ENCODE measurements at places on chromosomes 2 and 18.
A peak's percentile ranks its signal among the peaks of the same experiment; 100 is the strongest.

GRCh38 chr2:157587576-157587975 is 41.1 kb downstream of the ACVR1C start:
- no peak for DNase-seq

DNA sequence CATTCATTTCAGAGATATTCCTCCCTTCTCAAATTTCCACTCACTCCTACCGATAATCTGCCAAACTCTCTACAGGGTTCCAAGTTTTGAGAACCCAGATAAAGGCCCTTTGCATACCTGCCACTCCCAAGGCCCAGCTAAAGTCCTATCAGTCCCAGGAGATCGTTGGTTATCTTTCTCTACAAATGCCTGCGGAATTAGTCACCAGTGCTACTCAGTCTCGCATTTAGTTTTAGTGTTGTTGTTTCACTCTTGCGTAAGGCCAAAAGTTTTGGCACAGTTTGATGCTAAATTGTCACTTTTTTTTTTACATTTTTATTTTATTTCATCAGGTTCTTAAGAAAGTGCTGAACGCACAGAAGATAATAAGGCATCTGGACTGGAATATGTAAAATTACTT is 29.2 kb upstream of the SETBP1 start:
- DNase-seq = peak; percentile 70

DNA sequence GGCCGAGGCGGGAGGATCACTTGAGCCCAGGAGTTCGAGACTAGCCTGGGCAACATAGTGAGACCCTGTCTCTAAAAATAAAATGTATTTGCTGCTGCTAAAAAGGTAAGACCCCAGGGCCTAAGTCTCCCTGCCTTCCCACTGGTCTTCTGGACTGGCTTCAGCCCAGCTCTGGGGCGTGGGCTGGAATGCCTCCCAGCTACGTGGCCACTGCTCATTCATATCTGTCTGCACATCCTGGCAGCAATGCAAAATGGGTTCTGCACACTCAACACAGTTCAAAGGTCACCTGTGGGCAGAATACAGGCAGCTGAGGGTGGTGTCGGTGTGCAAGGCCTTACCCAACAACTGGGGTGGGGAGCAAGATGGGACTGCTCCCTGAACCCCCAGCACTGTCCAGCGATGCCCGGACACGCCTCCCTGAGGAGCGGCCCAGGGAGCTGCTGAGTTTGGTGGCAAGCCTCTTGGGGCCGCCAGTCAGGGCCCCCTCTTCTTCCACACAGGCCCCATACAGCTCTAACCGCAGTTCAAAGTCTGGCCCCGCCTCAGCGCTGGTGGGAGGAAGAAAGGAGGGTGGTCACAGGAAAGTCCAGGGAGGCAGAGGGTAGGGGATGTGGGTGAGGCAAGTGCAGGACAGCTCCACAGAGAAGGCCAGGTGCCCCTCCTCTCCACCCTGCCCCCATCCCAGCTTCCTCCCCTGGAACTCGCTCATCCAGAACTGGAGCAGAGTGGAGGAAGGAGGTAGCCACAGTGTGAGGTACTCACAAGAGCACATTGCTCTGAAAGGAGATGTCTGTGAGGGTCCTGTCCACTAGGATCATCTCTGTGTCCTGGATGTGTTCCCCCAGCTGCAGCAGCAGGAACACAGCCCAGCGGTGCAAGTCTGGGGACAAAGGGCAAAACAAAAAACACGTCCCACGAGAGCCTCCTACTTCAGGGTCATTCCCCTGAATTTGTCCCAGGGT is 8.2 kb downstream of the WDR54 start:
- no peak for DNase-seq

DNA sequence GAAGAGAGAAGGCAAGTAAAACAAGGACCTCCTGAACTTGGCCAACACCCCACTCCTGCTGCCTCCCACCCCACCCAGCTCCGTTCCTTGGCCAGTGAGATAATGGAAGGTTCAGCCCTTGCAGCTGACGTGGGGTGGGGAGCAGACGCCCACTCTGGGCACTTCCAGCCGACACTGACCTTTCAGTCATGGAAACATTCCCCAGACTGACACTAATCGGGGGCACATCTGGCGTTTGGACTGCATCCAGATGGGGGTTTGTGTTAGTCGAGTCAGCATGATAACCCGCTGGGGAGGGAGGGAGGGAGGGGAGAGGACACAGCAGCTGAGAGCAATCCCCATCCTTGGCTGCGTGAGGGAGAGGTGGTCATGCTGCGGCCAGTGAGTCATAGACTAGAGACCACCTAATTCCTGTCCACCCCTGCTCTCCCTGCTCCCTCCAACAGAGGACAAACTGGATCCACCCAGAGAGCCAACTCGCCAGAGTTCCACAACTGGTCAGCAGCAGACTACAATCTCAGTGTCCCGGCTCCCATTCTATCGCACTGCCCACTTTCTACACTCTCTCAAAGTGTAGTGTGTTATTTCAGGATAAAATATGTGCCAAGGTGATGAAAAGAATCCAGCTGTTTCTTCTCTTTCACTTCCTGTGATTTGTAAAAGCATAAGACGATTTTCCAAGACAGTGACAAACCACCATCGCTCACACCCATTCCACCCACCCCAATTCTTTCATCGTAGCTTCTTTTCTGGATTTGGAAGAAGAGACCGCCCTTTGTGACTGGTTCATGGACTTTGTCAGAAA is 115.4 kb upstream of the PKDCC start:
- peak; percentile 95 for DNase-seq

DNA sequence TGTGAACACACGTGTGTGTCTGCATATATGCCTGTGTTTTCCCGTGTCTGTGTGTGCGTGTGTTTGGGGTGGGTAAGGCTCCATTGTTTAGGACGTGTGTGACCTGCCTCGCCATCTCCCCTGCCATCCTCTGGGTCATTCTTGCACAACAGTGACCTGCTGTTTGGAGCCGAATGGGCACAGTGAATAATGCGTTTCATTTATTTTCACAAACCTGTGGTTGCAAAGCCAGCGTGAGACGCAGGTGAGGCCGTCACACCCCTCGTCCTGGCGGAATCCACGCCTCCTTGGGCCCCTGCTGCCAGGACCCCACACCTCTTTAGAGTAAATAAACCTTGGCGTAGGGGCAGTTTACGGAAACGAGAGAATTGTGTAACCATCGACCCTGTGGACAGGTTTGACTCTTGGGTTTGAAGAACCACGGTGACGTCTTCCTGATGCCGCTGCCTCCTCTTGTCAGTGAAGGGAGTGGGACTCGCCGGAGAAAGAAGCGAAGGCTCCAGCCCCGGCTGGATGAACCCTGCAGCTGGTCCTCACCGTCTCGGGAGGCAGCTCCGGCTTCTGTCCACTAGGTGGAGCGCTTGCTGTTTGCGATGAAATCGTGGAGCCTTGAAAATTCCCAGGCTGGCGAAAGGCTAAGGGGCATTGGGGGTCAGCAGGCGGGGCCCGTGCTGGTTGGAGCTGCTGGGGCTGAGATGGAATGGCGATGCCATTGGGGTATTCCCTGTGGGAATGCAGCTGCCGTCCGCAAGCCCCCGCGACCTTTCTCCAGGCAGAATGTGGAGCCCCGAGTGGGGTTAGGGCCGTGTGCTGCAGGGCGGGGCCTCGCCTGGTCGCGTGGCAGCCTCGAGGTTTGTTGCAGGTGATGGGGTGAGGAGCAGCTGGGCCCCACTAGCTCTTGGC is 81.1 kb downstream of the RTP5 start:
- peak; percentile 52 for DNase-seq

- DNase-seq = peak; percentile 42
These were observed 1.2 kb downstream of the ANTXR1 start for GRCh38 chr2:69013840-69014821.

DNA sequence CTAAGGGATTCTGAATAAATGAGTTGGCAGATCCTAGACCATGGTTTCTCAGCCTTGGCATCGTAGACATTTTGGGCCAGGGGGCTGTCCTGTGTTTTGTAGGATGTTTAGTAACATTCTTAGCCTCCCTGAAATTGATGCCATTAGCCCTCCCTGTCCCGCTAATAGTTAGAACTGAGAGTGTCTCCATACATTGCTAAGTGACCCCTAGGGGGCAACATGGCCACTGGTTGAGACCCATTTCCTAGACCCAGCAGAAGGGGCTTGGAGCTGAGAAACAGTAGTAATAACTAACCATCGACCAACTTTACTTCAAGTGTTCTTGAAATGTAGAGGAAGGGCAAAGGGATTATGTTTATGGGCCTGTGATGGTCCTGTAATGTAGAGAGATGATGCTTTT is 40.8 kb downstream of the KCMF1 start:
- DNase-seq = no peak

DNA sequence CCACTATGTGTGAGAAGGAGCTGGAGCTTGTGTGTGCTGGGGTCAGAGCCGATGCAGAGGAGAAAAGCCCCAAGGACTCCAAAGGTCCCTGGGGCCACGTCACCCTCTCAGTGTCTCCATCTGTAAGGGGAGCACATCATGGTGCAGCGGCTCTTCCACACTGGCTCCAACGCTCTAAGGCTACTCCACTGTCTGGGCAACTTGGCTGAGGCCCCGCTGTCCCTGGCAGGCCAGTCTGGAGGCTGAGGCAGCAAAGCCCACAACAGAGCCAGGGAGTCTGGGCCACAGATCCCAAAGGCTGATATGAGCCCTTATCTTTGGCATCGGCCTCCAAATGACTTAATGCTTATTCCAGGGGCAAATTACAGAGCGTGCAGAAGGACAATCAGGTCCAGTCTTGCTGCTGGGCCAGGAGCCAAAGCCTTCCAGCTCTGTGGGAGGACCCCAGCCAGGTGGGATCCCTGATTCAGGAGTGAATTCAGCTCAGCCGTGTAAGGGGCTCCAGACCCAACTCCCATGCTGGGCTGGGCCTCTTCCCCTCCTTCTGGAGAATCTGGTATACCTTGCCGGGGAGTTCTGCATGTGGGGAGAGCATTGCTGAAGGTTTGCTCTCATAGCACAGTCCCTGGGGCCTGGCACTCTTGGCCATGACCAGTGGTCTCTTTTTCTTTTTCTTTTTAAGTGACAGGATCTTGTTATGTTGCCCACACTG is 1.8 kb upstream of the DUSP2 start:
- DNase-seq = no peak

DNA sequence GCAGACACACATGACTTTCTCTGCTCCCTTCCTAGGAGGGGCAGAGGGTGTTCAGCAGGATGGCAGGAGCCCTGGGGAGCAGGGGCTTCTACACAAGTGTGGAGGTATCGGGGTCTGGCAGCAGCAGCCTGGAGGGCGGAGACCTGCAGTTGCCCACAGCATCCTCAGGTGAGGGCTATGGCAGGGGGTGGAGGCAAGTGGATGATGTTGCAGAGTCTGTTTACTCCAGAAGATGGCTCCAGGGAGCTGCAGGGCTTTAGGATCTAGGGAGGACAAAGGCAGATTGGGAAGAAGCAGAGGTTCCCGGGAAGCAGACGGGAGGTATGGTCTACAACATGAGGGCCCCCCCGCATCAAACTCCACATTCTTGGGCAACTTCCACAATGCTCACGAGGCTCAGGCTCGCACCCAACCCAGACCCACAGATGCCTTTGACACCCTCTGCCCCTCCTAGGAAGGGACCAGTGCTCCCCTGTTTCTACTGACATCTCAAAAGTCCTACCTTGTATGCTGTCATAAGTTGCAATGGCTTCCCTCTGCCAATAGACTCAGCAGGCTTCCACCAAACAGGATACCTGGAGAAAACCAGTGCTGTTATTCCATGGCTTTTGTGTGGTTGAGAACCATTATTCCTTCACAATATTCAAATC is 12.0 kb upstream of the ATP6V1C2 start:
- no peak for DNase-seq

- peak; percentile 45 for DNase-seq
These were observed 9.8 kb upstream of the ERBB4 start for GRCh38 chr2:212548455-212548819.
